ENCODE measurements at places on chromosomes 2 and 18. TPM values are rescaled to one million over a fixed set of nuclear protein-coding genes. Genes with fewer than 3 reads are reported as not detected.

C2orf15 gene
- total RNA-seq = 0.21 TPM

COL4A4 gene
- 0.21 TPM for total RNA-seq

ADRA2B gene
- 1.5 TPM for total RNA-seq

RAX gene
- not detected for total RNA-seq

IL36A gene
- total RNA-seq = not detected

C2orf66 gene
- total RNA-seq = not detected

GPAT2 gene
- 1.3 TPM for total RNA-seq

LOXHD1 gene
- 0.63 TPM for total RNA-seq

OXER1 gene
- 0.63 TPM for total RNA-seq

INO80C gene
- 11.5 TPM for total RNA-seq

MYO1B gene
- 0.73 TPM for total RNA-seq

SNORC gene
- total RNA-seq = under 0.01 TPM

RESP18 gene
- not detected for total RNA-seq

FZD7 gene
- total RNA-seq = 0.63 TPM

C18orf54 gene
- 0.42 TPM for total RNA-seq
